ENCODE measurements at places on chromosomes 3 and 15. TPM values are rescaled to one million over a fixed set of nuclear protein-coding genes. Genes with fewer than 3 reads are reported as not detected.

Gene PATL2
- 4.1 TPM for total RNA-seq

Gene ECE2
- total RNA-seq, result not detected

- no peak for DNase-seq
These were observed 19.2 kb upstream of the RAD18 start for GRCh38 chr3:8982509-8982908.

DNA sequence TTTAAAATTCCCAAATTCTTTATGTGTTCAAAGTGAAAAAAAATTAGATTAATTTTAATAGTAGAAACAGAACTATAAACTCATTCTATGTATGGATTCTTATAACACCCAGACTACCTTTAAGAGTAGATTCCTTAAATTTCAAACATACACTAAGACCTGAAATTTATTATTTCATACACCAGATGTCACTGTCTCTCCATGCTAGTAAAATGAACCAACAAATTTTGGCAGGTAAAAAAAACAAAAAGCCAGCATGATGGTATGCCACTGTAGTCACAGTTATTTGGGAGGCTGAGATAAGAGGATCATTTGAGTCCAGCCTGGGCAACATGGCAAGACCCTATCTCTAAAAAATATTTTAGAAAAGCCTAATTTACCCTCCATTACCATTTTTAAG lies 461.3 kb upstream of the NAALADL2 start:
- no peak for DNase-seq

GRCh38 chr3:155308831-155309230 lies 15.3 kb upstream of the STRIT1 start:
- DNase-seq, result no peak

Gene TRH
- total RNA-seq, result not detected

- DNase-seq, result no peak
These were observed 96.5 kb downstream of the TGFBR2 start for GRCh38 chr3:30702828-30703397.

Gene ZBED2
- not detected for total RNA-seq

Gene CHRM5
- total RNA-seq, result not detected

GRCh38 chr3:112672716-112673541 lies 32.0 kb upstream of the CCDC80 start:
- no peak for DNase-seq

DNA sequence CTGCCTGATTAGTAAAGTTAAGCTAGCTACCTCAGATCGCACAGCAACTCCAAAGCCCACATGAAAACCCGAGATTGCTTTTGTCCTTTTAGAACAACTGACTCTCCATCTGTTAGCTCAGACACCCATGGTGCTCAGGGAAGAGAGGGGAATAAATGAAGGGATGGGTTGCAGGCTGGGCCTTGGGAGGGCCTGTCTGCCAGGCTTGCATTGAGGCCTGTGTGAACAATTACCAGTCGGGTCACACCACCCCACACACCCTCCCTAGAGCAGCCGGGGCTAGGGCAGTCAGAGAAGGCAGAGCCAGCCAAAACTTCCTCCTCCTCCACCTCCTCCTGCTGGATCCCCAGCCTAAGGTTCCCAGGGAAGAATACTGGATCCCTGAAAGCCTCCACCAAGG lies 8.8 kb upstream of the PRKAR2A start:
- no peak for DNase-seq

Gene VEPH1
- not detected for total RNA-seq

GRCh38 chr3:78878011-78878410 lies 889.8 kb downstream of the ROBO1 start:
- no peak for DNase-seq

- DNase-seq, result no peak
These were observed 16.9 kb downstream of the THBS1 start for GRCh38 chr15:39597751-39598185.

Gene SLC12A1
- total RNA-seq, result not detected

DNA sequence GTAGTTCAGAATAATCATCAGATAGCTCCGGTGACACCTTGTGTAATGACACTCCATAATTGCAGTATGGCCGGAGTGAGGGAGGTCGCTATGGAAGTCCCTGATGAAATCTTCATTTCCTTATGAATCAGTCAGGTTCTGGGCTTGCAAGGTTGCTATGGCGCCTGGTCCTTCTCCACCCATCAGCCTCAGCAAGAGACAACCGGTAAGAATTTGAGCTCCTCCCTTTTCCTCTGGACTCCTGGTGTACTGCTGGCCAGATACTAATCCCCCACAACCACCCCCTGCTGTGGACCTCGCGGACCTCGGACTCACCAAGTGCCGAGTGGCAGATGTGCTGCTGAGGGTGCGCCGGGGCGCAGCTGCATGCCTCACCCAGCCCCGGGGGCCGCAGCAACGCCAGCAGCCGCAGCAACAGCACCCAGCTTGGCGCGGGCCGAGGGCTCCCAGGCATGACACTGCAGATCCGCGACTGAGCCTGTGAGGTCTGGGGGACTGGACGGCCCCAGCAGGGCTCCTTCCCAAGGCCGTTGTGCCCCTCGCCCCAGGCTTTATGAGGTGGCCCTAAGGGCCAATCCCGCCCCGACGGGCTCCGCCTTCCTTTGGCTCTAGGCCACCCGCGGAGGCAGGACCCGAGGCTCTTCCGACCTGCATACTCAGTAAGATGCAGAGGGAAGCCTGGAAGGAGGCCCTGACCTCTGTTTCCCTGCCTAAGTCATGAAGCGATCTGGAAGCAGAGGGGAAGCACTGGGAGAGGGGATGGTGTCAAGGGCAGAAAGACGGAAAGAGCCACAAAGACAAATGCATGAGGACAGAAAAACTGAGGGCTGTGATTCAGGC lies at the start of gene TIMP4:
TIMP4 (minus strand) TSS at position 526 of the 840 bp plus-strand sequence; CDS start at position 454, 72 bp downstream.
- DNase-seq, result peak; percentile 54

Gene EPHA6
- total RNA-seq, result not detected
